ENCODE measurements at places on chromosomes 3 and 15.

DNA sequence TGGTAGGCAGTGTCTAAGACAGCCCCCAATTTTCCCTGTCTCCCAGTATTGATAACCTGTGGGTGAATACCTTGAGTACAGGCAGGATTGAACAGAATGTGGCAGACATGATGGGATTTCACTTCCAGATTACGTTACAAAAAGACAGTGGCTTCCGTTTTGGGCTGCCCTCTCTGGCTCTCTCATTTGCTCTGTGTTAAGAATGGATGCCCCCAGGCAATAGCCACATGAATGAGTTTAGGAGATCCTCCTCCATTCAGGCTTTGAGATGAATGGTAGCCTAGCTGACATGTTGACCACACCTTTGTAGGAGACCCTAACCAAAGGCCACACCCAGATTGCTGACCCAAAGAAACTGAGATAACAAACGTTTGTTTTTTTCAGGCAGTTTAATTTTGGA lies 34.3 kb downstream of the UBXN7 start:
- no peak for DNase-seq

GRCh38 chr3:17946619-17947018 lies 204.2 kb upstream of the TBC1D5 start:
- no peak for DNase-seq

DNA sequence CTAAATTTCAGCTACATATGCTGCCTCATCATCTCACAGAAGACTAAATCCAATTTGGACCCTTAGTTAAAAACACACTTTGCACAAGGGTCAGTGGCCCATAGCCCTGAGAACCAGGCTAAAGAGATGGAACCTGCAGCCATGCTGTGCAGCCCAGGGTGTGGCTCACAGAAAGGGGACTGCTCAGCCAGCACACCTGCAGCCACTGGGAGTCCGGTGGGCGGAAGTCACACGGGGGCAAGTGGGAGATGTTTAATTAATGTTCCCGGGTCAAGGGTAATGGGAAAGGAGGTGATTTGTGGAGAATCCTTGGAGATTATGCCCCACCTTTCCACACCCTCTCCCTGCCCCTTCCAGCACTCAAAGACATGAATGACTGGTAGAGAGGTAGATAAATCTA lies 467.4 kb downstream of the EPHB1 start:
- no peak for DNase-seq

DNA sequence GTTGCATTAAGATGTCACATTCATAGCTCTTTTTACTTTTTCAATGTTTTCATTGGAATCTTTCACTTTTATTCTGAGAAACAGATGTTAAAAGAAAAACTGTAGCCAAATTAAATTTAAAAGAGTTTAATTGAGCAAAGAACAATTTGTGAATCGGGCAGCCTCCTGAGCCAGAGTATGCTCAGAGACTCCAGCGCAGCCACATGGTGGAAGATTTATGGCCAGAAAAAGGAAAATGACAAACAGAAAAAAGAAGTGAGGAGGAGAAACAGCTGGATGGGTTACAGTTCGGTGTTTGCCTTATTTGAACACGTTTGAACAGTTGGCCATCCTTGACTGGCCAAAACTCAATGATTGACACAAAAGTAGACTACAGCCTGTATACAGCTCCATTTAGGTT lies 33.8 kb upstream of the RAB11A start:
- no peak for DNase-seq

DNA sequence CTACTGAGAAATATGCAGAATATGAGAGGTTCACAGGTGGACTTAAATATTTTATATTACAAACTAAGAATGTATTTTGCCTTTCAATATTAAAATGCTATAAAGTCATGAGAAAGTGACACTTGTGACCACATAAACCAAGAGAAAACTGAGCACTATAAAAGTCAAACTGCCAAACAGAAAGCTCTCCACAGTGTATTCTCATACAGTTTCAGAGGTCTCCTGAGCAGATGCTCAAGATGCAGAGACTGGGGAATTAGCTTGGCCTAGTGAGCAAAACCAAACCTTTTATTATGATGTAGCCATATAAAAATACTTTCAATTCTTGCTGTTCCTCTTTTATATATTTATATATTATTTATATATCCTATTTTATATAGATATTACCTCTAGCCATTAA lies 227.8 kb downstream of the TBC1D5 start:
- no peak for DNase-seq

DNA sequence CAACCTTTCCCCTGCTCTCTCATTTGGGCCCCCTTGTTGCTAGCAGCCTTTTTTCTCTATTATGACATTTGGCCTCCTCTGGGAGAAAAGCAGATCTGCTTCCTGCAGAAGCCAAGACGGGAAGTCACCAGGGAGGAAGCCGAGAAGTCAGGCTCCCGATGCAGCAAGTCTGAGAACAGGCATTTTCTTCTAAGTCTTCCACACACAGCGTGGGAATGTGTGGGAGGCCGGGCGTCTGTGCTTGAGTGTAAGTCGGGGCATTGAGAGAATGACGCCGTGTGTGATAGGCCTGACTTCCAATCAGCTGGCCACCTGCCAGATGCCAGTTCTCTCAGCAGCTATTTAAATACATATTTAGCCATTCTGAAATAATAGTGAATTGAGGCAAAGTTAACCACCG lies 75.8 kb upstream of the FAM98B start:
- no peak for DNase-seq

GRCh38 chr15:86837294-86838061 lies 757.8 kb downstream of the AGBL1 start:
- DNase-seq, result no peak

DNA sequence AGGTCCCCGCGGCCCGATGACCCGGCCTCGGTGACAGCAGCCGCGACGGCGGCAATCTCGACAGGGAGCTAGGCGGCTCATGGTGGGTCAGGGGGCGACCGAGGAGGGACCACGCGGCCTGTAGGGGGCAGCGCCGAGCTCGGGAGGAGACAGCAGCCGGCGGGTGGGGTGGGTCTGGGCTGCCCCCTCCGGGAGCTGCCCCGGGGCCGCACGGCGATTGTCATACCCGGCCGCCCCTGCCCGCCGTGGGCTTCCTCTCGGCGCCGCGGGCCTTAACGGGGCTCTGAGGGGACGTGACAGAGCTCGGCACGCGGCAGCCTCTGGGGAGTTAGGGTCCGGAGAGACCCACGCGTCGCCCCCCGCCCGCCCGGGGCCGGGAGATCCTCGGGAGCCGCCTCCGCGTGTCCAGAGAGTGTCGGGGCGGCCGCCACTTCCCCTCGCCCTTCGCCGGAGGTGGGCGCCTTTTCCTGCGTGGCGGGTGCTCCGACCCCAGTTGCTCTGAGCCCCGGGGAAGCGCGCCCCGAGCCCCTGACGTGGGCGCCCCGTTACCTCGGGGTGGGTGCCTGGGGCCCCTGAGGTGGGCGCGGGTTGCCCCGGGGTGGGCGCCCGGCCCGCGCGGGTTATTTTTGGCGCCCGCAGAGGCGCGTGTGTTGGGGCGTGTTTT lies 539 bp upstream of the PLCL2 start:
- DNase-seq, result peak; percentile 61

DNA sequence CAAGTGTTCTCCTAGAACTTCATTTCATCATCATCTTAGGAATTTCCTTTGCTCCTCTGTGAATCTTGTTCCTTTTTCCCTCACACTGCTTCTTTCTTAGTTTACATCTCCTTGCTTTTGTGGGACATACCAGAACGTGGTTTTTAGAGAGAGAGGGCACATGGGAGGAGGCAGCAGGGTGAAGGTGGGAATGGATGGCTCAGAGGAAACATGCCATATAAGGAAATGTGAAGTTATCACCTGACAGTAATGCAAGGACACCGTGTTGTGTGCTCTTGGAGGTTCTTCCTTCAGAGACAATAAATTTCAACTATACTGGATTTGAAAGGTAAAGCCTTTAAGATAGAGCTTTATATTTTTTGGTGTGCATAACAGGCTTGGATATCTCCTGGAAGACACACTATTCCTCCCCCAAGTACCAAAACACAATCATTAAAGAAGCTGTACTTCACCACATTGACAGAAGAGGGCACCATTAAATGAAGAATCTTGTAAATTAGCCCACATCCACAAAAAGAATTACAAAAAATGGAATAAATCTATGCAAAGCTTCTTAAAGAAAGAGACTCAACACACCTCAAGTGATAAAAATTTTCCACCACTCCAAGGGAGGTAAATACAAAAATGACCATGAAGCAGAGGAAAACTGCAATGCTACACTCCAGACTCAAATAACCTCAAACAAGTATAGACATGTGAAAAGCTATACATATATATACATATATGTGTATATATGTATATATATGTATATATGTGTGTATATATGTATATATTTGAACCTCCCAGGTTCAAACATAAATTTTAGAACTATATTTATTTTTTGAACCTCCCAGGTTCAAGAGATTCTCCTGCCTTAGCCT lies 26.1 kb downstream of the RPL39L start:
- DNase-seq, result no peak

- DNase-seq, result no peak
Measured at GRCh38 chr15:67405208-67406191, 115.4 kb upstream of the C15orf61 start.

GRCh38 chr3:42880183-42880582 lies 4.5 kb upstream of the CYP8B1 start:
- DNase-seq, result no peak

GRCh38 chr3:40071683-40072238 lies 237.7 kb upstream of the EIF1B start:
- DNase-seq, result no peak

GRCh38 chr15:68354923-68355322 lies 77.0 kb downstream of the ITGA11 start:
- no peak for DNase-seq

DNA sequence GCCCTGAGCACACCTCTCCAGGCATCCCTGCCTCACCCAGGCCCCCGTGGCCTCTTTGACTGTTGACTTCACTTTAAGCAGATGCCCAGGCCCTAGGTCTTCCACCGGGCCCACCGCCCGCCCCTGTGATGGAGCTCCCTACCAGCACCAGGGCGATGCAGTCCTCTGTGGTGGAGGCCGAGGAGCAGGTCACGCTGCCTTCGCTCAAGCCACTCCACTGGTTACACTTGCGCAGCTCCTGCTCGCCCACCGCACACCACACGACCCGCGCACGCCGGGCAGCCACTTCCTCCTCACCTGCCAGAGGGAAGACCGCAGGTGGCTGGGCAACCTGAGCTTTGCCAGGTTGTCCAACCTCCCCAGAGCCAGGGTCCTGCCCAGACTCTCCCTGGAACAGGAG lies 16.0 kb downstream of the LTF start:
- DNase-seq, result no peak

- no peak for DNase-seq
Measured at GRCh38 chr3:56456117-56456516, 12.2 kb downstream of the ERC2 start.

DNA sequence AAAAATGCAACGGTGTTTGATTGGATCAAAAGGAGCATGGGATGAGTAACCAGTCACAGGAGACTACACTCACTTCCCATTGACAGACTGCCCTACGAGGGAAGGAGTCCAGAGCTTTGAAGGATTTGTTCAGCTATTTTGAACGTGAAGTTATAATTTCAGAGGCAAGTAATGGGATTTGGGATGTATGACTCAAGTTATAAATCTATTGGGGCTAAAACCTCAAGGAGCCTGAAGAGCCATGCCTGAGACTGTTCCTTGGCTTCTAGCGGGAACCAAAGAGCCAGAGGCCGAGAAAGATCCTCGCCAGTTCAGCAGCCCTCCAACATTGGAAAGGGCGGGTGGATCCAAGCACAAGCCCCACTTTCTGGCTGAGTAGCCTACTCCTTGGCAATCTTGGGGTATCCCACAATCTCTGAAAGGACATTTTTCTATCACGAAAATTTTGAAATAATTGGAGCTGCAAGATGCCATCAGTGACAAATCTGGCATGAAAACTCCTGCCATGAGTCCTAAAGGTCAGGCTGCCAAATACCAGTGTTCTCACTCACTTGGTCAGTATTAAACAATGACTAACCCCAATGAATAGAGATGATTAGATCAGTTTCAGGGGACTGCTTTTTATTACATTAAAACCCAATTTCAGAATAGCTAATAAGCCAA lies 48.6 kb upstream of the SLCO2A1 start:
- no peak for DNase-seq

DNA sequence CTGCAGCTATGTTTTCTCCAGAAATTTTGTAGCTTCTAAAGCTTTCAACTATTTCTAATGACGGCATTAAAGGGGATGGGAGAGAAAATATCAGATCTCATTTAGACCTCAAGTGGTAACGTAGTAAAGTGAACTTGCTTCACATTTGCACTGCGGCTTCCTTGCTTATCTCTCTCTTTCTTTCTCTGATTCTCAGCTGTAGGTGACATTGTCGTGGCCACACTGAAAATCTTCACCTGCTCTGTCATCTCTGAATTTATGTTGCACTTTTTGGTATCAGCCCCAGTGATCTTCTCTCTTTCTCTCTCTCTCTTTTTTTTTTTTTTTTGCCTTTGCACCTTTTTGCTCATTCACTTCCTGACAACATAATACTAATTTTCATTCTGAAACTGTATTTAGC lies 254.1 kb upstream of the SATB1 start:
- no peak for DNase-seq

DNA sequence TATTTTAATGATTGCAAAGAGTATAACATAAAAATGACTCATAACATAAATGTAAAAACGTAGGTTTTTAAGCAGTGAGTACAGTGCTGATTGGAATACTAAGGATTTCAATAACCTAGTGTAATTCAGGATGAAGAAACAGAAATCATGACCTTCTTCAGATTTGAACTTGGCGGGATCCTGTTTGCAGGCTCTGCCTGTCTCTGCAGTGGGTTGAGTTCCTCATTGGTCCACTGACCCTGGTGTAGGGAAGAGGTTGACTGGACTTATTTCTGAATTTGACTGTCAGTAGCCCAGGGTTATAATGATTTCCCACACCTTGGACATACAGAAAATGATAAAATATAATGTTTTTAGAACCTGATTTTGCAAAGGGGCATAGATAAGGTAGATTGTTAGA lies 171.7 kb downstream of the FNDC3B start:
- DNase-seq, result no peak

GRCh38 chr3:23319366-23320312 lies 116.5 kb downstream of the UBE2E2 start:
- no peak for DNase-seq

DNA sequence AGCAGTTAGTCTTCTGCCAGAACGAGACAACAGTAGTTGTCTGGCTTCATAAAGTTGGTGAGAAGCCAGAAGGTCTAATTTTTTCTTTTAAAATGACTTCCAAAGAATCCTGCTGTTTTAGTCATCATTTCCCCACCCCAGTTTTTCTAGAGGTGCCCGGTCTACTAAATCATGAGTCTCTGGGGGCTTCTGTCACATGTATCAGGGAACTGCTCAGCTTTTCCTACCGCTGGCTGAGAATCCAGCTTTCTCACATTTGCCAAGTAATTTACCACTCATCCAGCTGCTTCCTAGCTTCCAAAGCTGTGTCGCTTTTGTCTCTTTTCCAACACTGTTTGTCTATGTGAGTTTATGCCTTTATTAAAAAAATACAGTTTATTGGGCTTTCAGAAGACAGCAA lies 183.3 kb downstream of the NSUN3 start:
- no peak for DNase-seq

Data from stimulated activated CD8-positive, alpha-beta memory T cell treated with anti-CD3 and anti-CD28 coated beads, Interleukin-7, amount 100 ng/mL, for 1 hour (primary cell).